Thoracic aorta endothelial cell (primary cell): ENCODE measurements at places on chromosomes 7 and 10. TPM values are rescaled to one million over a fixed set of nuclear protein-coding genes. Genes with fewer than 3 reads are reported as not detected.

The DNAH11 gene
- 1.5 and 4.2 TPM in 2 replicates for total RNA-seq

The NKX1-2 gene
- not detected in 2 replicates for total RNA-seq

The RBM17 gene
- 71.5 and 71.7 TPM in 2 replicates for total RNA-seq

The ST8SIA6 gene
- total RNA-seq = 0.29 and 2.3 TPM in 2 replicates

The HOXA9 gene
- 0.40 and 27.9 TPM in 2 replicates for total RNA-seq

The VWA2 gene
- total RNA-seq = not detected in 2 replicates

The H2BK1 gene
- total RNA-seq = not detected in 2 replicates

The MEIG1 gene
- 1.1 TPM in 1 of 2 replicates, not detected in the other for total RNA-seq

The C10orf67 gene
- total RNA-seq = not detected in 2 replicates
